ENCODE measurements at places on chromosomes 5 and 9.
A peak's percentile ranks its signal among the peaks of the same experiment; 100 is the strongest.

DNA sequence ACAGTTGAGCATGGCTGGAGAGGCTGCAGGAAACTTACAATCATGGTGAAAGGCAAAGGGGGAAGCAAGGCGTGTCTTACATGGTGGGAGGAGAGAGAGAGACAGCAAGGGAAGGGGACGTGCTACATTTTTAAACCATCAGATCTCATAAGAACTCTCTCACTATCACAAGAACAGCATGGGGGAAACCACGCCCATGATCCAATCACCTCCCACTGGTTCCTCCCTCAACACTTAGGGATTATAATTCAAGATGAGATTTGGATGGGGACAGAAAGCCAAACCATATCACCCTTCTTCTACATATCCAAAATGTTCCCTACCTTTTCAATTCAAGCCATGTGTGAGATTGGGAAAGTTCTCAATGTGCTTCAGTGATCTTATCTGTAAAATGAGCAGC lies 22.9 kb upstream of the GLRX start:
- no peak for DNase-seq

DNA sequence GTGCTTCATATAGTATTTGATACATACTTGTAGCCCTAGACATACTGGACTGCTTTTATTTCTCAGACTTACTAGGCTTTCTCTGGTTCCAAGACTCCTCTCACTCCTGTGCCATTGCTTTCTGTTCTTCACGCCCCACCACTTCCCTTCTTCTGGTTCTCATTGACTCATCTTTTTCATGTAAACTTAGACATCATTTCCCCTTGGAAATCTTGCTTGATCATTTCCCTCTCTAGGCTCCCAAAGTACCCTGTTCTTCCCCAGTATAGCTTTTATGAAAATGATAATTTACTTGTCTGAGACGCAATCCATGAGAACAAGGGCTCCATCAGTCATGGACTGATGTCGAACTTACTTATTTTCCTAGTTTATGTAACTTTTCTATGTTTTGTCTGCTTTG lies 83.5 kb downstream of the TLR4 start:
- no peak for DNase-seq

GRCh38 chr9:124320062-124320973 lies 62.6 kb downstream of the NEK6 start:
- peak; percentile 75 for DNase-seq

DNA sequence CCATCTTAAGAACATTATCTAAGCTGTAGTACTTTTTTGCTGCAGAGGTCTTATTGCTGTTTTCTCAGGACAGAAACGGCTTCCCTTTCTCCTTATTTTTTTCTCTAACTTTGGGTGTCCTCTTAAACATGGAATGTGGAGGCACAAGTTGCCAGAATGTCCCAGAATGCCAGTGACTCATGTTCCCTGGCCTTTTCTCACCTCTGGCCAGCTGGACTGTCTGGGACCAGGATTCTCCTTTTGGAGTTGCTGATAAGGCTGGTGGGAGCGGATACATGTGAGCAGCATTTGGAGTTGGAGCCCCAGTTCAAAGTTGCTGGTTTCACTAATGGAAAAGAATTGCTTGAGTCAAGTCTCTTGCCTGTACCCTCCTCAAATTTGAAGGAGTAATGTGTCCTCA lies 112.8 kb downstream of the ARHGAP26 start:
- DNase-seq, result no peak

DNA sequence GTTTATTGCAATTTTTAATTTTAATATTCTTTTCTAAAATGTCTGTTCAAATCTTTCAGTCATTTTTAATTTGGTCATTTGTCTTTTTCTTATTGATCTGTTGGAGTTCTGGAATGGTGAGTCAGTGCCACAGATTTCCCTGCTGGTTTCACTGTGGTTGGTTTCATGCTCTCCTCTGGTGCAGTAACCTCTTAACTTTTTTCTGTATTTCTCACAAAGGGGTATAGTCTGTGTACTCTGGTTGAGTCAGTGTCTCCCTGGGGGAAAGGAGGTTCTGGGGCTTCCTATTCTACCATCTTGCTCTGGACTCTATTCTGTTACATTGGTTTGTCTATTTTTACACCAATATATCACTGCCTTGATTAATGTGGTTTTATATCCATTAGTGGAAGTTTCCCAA lies 178.8 kb downstream of the CSNK1G3 start:
- DNase-seq, result no peak

- no peak for DNase-seq
Measured at GRCh38 chr5:57613741-57614140, 131.1 kb upstream of the ACTBL2 start.

DNA sequence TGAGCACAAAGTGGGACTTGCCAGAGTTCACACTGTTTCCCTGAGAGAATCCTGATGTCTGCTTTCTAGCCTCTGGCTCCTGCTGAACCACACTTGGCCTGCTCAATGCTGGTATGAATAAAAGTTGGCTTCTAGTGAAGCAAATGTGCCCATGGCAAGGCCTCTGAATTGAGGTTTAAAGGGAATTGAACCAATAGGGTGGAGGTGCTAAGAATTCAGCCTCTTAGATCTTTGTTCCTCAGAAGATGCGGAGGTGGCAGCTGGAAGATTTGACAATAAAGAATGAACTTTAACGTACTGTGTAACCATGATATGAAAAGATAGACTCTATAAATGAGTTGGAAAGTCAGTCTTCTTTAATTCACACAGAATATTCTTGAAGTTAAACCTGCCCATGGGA lies 57.2 kb downstream of the RASGRF2 start:
- no peak for DNase-seq

DNA sequence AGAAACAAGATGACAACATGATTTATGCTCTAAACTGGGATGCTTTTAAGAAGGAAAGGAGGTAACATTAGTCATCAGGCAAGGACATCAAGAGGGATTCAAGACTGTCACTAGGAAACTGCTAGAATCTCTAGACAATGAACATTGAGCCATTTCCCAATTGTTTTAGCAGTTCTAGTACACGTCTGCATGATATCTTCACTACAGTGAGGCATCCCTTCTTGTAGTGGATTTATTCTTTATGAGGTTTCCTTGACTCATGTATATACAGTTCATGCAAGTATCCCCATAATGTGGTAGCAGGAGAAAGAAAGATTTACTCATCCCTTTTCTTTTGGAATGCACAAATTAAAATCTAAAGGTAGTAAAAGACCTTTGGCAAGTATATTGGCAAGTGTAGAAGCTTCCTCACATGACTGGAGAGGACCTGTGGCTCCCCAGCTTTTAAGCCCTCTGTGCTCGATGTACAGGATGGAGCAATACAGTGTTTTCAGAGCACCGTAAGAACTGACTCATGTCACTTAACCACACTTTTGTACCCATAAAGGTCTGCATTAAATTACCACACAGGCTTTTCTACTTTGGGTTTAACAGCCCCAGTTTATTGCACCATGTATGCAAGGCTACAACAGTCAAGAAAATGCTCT lies 335.9 kb downstream of the SEMA5A start:
- DNase-seq, result no peak

GRCh38 chr5:171453056-171453725 lies 33.7 kb downstream of the FGF18 start:
- no peak for DNase-seq

DNA sequence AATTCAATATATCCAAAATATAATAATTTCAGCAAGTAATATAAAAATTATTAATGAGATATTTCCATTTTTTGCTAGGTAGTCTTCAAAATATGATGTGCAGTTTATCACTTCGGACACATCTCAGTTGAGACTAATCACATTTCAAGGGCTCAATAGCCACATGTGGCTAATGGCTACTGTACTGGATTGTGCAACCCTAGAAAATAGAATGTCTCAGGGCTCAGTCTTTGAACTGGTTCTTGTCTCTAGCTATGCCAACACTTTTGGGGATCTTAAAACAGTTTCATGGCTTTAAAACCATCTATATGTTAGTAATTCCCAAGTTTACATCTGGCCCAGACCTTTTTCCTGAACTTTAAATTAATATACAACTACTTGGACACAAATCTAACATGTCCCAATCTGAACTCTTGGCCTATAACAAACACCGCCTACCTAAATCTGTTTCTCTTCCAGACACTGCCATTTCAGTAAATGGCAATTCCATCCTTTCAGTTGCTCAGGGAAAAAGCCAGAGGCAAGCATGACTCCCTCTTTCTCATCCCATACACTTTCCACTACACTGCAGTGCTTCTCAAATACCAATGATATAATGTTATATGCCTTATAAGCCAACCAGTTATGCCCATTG lies 18.8 kb downstream of the PTAR1 start:
- no peak for DNase-seq

GRCh38 chr5:34008802-34009201 lies 952 bp upstream of the AMACR start:
- DNase-seq, result no peak

All from right hindlimb (tissue), 1 donor.